Esophagus squamous epithelium (tissue), 5 donors: ENCODE measurements at places on chromosomes 13 and 19.

GRCh38 chr13:45896285-45896684 is 44.7 kb upstream of the SIAH3 start:
- DNase-seq: no peak

- no peak for DNase-seq
Measured at GRCh38 chr19:19737559-19738332, 4.8 kb upstream of the ZNF14 start.

GRCh38 chr19:49847731-49848696 is 2.9 kb upstream of the PTOV1 start:
- DNase-seq: no peak

GRCh38 chr13:64471916-64472315 is 2758.2 kb downstream of the PCDH9 start:
- no peak for DNase-seq

GRCh38 chr13:94093652-94094315 is 385.7 kb downstream of the DCT start:
- no peak for DNase-seq

DNA sequence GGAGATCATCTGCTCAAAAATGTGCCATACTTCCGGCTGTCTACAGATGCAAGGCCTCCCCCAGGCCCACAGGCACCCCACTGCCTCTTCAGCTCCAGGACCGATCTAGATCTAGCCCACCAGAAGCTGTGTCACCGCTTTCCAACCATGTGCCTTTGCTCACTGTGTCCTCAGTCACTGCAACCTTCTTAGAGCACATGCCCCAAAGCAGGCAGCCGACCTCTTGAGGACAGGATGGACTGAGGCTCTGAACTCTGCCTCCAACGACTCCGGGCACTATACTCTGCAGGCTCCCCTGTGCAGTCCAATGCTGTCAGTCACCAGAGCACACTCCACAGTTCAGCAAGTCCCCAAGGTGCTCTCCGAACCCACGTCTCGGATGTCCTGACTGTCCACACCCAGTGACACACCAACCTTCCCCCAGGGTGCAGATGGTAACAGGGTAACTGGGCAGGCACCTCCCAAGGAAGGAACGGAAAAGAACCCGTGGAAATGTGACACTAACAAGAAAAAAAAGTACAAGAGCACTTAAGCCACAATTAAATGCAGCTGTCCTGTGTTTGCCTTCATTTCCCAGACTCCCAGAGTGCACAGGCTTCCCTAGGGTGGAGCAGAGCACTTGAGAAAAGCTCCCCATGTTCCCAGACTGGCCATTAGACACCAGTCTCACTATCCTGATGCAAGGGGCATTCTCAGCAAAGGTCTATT is 4.8 kb downstream of the STK24 start:
- DNase-seq: no peak

DNA sequence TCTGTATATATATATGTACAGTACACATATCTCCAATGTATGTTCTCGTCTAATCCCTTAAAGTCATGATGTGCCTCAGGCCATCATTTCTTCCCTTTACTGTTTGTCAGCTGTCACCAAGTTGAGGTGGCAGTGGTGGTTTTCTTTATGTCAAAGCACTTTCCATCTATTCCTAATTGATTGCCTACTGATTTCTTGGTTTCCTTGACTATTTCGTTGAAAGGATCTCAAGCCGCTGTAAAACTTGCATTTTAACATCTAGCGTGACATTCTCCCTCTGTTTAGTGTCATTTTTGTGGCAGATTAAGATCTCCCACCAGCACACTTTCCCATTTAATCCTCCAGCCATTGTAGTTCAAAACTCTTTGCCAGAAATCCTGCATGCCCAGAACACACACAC is 25.0 kb upstream of the SPART start:
- no peak for DNase-seq

- DNase-seq: no peak
Measured at GRCh38 chr13:107738004-107738403, 477.3 kb downstream of the LIG4 start.

GRCh38 chr19:15368798-15369593 is 10.6 kb downstream of the AKAP8 start:
- DNase-seq: no peak
